Omental fat pad (tissue), 4 donors: ENCODE measurements at places on chromosomes 6 and 20.

DNA sequence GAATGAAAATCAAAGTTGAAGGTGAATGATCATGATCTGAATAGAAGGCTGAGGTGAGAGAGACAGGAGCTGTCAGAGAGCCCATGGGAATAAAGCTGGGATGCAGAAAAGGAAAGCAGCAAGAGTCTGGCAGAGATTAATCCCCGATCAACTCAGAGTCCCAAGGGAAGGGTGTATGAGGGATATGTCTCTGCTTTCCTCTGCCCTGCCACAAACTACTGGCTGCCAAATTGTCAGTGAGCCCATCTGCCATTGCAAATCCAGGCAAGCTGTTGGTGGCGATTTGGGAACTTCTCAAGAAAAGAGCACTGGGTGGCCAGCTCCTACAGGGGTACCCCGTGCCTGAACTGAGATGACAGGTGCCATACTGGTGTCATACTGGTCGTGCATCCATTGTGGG lies 705.5 kb upstream of the MAN1A1 start:
- DNase-seq = no peak

DNA sequence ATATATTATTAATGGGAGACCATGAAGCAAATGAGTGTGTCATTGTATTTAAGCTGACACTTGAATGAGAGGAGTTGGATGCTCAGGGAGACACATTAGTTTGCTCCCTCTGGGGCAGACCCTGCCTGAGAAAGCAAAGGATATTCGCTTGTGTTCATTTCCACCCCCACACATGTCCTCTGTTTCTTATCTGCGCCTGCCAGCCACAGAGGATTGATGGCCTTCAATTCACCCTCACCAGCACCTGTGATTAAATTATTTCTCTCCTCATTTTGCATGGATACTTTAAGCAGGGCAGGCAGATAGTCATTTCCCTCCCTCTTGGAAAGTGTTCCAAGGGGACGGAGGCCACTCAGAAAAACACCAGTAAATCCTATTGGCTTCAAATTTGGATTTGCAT lies 185.2 kb upstream of the GMDS start:
- DNase-seq = no peak

GRCh38 chr6:75602246-75603105 lies 796 bp downstream of the SENP6 start:
- no peak for DNase-seq

GRCh38 chr6:160519133-160519532 lies 144.9 kb downstream of the LPA start:
- no peak for DNase-seq

DNA sequence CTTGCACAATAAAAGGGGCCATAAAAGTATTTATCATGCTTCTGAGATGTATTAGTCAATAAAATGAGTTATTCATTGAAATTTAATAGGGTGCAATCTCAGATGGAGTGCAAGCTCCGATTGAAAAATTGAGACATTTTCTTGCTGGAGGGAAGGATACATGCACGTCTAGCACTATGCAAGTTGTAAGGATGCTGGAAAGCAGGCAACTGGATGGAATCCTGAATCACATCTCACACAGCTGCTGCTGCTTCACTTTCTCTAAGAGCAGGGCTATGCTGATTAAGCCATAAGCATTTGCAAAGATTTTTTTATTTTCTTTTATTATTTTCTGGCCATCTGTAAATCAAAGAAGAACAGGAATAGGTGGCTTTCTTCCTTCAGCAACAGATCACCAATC lies 308.8 kb upstream of the EPHA7 start:
- no peak for DNase-seq

DNA sequence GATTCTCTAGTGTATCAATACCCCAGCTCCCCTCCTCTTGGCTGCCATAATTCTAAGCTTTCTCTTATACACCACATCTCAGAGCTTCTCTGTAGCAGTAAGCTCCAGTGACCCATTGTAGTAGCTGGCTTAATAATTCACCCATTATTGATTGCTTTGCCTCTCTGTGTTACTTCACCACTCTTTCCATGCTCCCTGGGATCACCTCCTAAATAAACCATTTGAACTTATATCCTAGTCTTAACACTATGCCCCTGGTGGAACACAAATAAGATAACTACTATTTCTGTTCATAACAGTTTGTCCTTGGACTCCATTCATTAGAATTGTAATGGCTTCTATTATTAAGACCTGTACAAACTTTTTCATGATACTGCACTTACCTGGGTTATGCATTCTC lies 758.9 kb downstream of the KIF16B start:
- no peak for DNase-seq

DNA sequence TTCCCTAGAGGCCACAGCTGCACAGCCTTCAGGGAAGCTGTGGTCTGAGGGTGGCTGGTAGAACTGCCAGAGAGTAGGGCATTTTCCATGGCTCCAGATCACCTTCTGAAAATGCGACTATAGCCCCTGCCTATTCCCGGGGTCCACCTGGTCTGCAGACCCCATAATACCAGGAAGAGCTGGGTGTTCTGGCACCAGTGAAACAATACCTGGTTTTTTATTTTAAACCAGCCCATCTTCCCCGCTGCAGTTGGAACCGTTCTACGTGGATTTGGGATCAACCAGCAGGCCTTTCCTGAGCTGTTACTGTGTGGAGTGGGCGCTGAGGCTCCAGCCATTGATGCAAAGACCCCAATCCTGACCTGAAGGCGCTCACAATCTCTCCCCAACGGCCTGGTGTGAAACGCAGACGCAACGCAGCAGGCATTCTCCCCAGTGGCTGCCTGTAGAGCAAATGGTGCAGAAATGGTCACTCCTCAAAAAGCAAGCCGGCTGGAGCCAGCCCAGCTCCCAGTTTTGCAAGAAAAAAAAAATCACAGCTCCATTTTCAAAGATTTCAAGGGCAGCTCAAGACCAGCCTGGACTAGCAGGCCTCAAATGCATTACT lies 11.3 kb downstream of the NPEPL1 start:
- DNase-seq = no peak

GRCh38 chr6:40395698-40396076 lies 191.5 kb downstream of the LRFN2 start:
- no peak for DNase-seq

- no peak for DNase-seq
Measured at GRCh38 chr6:137926207-137926731, 59.2 kb downstream of the TNFAIP3 start.

GRCh38 chr6:15709651-15710269 lies 46.9 kb upstream of the DTNBP1 start:
- no peak for DNase-seq

- no peak for DNase-seq
Measured at GRCh38 chr6:133887156-133887879, 1.6 kb upstream of the TCF21 start.

- no peak for DNase-seq
Measured at GRCh38 chr20:51697096-51697826, 70.9 kb downstream of the ATP9A start.

DNA sequence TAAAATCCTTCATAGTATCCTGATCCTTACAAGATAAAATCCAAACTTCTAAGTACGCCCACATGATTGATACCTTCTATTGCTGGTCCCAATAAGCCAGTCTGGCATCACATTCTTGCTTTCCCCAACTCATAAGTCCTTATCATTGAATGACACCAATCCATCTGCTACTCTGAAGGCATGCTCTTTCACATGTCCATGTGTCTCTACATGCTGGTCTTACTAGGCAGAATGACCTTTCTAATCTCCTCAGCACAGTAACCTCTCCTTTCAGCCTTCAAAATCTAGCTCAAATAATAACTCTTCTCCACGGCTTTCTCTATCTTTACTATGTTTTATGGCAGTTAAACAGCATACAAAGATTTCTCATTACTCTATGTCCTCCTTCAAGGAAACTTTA lies 71.1 kb downstream of the ASCC3 start:
- no peak for DNase-seq

- no peak for DNase-seq
Measured at GRCh38 chr20:64163776-64164122, 503 bp upstream of the MYT1 start.

DNA sequence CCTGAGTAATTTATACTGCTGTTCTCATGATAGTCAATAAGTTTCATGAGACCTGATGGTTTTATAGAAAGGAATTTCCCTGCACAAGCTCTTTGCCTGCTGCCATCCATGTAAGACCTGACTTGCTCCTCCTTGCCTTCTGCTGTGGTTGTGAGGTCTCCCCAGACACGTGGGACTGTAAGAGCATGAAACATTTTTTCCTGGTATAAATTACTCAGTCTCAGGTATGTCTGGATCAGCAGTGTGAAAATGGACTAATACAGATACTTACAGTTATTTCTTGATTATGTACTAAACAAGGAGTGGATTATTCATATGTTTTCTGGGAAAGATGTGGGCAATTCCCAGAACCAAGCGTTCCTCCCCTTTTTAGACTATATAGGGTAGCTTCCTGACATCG lies 1.9 kb upstream of the TRIM38 start:
- no peak for DNase-seq

- no peak for DNase-seq
Measured at GRCh38 chr20:62545271-62545670, 69.5 kb upstream of the GATA5 start.

GRCh38 chr6:158837684-158838625 lies 18.8 kb upstream of the EZR start:
- no peak for DNase-seq

- DNase-seq = no peak
Measured at GRCh38 chr20:58555078-58555765, 40.0 kb upstream of the APCDD1L start.

DNA sequence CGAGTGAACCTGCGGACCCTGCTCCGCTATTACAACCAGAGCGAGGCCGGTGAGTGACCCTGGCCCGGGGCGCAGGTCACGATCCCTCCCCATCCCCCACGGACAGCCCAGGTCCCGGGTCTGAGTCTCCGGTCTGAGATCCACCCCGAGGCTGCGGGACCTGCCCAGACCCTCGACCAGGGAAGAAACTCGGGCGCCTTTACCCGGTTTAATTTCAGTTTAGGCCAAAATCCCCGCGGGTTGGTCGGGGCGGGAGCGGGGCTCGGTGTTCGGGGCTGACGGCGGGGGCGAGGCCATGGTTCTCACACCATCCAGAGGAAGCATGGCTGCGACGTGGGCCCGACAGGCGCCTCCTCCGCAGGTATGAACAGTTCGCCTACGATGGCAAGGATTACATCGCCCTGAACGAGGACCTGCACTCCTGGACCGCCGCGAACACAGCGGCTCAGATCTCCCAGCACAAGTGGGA lies 46.9 kb upstream of the TRIM26 start:
- no peak for DNase-seq

- DNase-seq = no peak
Measured at GRCh38 chr20:53751620-53752318, 158.1 kb upstream of the ZNF217 start.

- no peak for DNase-seq
Measured at GRCh38 chr20:38059832-38060231, 26.3 kb downstream of the RPRD1B start.

GRCh38 chr6:147158881-147159280 lies 45.3 kb upstream of the STXBP5 start:
- DNase-seq = no peak

DNA sequence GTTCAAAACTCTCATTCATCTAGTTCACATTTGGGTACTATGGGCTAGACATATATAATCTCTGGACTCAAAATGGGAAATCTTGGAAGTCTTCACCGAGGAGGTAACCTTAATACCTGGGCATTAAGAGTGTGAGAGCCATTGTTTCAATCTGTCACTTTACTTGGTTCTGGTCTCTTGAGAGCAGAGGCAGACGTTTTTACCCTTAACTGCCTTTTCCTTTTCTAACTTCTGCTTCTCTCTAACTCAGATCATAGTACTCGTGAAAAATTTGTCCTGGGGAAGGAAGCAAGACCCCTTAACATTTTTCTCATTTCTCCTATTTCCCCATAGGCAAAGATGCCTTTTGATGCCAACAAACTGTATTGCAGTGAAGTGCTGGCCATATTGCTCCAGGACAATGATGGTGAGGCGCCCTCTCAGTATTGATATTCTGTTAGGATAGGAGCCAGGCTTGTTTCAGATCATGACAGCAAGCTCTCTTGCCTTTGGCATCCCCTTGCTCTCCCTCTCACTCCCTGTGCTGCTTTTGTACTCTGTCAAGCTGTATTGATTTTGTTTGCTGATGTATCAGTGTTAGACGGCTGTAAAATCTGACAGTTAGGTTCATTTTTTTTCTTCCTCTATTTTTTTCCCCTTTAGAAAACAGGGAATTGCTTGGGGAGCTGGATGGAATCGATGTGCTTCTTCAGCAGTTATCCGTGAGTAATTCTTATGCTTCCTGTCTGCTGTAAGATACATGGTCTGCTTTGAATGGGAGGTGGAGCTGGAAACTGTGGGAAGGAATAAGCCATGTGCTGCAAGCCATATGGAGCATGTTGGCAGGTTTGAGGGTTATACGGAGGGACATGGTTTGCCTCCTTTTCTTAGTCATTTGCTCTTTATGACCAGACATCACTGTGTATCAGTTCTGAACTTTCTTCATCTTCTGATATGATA lies 83.5 kb downstream of the CTNNBL1 start:
- DNase-seq = no peak

- no peak for DNase-seq
Measured at GRCh38 chr20:33669224-33669623, 2.5 kb downstream of the ACTL10 start.

GRCh38 chr6:73079978-73080377 lies 145.3 kb downstream of the KHDC1L start:
- no peak for DNase-seq

DNA sequence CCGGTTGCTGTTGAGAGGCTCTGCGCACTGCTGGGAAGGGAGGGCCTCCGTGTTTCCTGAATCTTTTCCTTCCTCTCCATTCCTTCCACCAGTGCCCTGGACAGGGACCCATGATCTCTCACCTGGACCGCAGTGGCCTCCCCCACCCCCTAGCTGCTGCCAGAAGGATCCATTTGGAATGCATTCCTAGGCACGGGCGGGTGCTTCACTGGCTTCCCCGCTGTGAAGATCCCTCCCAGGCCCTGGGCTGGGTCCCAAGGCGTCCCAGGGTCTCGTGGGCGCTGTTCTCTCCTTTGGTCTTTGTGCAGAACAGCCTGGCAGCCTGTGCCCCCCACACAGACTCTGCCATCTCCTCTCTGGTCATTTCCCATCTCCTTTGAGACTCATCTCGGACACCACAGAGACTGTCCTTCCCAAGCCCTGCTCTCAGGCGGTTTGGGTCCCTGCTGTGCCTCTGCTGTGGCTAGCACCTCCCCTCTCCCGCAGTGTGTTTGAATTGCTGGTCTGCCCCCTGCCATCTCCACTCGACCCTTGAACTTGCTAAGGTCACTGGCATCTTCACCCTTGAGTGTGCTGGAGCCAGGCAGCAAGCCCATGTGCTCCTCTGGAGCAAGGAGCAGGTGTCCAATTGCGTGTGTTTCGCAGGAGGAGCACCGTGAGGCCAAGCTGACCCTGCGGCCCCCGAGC lies 59.0 kb downstream of the TCP11 start:
- DNase-seq = no peak

- no peak for DNase-seq
Measured at GRCh38 chr20:53643031-53643832, 49.6 kb upstream of the ZNF217 start.
